NT2/D1 (cell line): ENCODE measurements at places on chromosomes 4 and X.

- no peak for DNase-seq
Observed at GRCh38 chr4:108272561-108272960, 103.8 kb upstream of the LEF1 start.

GRCh38 chr4:98720871-98721480 is 62.6 kb upstream of the TSPAN5 start:
- DNase-seq, result no peak

GRCh38 chrX:10111364-10112148 is 45.2 kb upstream of the CLCN4 start:
- no peak for DNase-seq

GRCh38 chrX:78658845-78659744 is at the start of gene RTL3:
TSS of gene RTL3 (minus strand) at chrX:78659328. CDS start at chrX:78658420, 908 bp downstream.
- no peak for DNase-seq

GRCh38 chr4:88592600-88593448 is 544 bp downstream of the HERC3 start:
- no peak for DNase-seq

DNA sequence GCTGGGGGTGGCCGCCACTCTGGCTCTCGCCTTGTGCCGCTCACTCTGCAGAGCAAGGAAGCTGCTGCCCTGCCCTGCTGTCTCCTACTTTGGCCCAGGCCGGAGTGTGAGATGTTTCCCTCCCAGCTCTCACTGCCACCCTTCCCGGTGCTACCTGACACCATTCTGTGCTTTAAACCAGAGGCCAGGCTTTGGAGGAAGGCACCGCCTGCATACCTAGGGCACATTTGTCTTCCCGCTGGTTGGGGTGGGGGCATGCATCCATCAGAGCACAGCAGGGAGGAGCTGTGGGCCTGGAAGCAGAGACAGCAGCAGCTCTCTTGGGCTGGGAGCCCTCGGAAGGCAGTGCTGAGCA is 96.9 kb upstream of the PSAPL1 start:
- no peak for DNase-seq

DNA sequence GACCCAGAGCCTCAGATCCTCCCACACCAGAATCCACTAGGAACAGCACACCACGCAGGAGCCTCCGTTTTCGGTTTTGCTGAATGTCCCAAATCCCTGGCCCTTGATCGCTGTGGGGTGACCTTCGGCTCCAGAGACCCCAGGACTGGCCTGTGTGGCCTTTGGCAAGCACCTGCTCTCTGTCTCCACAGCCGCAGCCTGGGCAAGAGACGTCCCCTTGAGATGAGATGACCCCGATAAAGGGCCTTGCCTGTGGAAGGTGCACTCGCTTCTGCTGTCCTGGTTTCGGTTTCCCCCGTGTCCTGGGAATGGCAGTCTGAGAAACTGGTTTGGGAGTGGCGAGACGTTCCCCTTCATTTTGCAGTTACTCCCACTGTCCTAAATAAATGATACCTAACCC is 9.6 kb downstream of the PSAPL1 start:
- no peak for DNase-seq
